ENCODE measurements at places on chromosomes 4 and X.
A peak's percentile ranks its signal among the peaks of the same experiment; 100 is the strongest.

DNA sequence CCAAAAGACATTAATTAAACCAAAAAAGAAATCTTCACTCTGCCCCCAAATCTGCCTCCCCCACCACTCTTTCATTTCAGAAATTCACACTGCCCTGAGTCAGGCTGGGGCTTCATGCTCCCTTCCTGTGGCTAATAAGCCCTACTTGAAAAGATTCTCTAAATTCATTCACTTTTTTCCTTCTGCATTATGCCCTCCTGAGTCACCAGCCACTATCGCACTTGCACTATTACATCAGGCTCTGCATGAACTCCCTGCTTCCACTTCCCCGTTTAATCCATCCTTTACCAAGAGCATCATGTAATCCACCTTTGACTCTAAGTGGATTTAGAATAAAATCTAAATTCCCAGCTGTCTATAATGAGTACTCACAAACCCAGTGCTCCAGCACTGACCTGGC, 295.4 kb upstream of the KLF3 start:
- DNase-seq: peak; percentile 88

DNA sequence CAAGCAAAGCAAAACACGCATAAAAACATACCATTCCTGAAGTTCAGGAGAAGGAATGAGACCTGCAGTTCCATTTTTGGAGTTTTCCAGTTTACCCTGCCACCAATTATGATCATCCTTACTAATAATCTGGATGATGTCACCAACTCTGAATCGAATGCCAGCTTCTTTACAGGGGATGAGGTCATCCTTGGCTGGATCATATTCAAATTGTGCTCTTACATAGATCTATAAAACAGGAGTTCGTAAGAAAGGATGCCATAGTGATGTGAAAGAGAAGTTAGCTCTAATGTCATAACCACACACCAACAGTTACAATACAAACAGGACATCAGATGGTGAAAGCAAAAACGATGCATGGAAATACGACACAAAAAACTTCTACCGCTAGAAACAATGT, 106.5 kb downstream of the NYX start:
- DNase-seq: peak; percentile 36

DNA sequence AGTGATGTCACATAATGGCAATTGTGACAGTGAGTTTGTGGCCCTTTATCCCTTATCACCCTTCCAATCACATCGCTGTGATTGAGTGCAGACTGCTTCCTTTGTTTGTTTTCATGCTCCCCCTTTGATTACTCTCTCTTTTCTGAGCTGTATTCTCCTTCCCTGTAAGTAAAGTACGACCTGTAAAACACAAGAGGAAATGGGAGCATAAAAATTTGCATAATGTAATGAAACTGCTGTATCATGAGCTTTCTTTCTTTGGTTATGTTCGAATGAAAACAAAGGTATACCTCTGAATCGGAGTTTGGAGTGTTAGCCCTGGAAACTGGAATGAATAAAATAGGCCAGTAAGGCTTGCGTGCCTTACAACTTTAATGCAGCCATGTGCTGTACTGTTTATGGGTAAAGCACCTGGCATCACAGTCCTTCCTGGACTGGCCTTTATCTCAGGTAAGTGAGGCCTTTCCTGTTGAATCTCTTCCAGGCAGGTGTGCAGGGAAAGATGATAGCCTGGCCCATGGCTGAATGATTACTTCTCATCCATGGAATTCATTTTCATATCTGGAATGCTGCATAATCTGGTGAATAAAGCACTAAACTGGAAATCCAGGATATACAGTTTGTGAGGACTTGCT, 26.6 kb upstream of the HS3ST1 start:
- DNase-seq: no peak

- DNase-seq: peak; percentile 35
These were observed 322.5 kb downstream of the HS3ST1 start for GRCh38 chr4:11106190-11106589.

GRCh38 chr4:42641161-42641560, 15.7 kb downstream of the ATP8A1 start:
- DNase-seq: no peak

- DNase-seq: no peak
These were observed 158.2 kb downstream of the DEFB131A start for GRCh38 chr4:9602389-9602914.

DNA sequence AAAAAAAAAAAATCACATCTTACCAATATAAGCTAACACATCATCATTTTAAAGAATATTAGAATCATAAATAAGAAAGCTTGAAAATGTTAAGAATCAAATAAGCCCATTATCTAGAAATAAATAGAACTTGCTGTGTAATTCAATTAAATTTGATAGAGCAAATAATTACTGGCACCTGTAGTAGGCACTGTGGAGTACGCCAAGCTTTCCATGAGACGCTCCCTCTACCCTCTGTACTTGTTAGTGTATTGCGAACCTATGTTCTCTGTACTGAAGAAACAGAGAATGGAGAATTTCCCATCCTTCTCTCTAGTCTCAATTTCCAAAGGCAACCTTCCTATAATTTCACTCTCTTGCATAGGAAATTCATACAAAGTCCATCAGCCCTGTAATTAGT, 61.7 kb upstream of the HAND2 start:
- no peak for DNase-seq

GRCh38 chrX:129738466-129739308, at the start of gene XPNPEP2:
Gene XPNPEP2 (plus strand): TSS chrX:129738979. CDS start chrX:129739214, 235 bp downstream.
- DNase-seq: peak; percentile 32

DNA sequence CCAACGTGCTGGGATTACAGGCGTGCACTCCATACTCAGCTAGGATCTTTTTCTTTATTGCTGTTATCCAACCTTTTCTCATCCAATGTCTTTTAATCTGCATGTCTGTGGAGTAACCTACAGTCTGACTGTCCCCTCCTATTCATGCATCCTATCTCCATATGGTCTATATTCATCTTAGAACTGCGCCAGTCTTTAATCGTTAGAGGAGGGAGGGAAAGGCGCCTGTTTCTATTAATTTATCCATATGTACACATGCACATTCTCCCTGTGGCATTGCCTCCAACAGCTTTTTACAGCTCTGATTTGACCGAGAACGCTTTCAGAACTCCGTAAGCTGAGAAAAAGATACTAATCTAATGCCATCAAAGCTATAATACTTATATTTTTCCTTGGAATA, 9.8 kb downstream of the DCTD start:
- DNase-seq: no peak

DNA sequence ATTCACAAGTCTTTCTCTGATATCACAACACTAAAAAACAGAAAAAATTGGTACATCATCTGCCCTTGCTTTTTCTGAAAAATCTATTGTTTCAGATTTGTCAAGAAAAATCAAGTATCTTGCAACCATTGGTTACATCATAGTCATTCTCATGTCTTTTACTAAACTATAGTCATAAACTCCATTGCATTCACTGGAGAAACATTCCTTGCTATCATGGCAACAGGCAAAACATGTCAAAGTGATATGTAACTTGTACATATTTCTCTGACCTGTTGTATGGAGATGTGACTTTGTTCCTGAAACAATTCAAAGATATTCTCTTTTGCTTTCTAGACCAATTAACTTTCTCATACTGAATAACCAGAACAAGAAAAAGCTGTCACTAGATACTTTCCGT, 121.9 kb upstream of the ANK2 start:
- peak; percentile 19 for DNase-seq

- no peak for DNase-seq
These were observed 20.4 kb downstream of the MAML3 start for GRCh38 chr4:140133576-140133975.

Measured in fibroblast of skin of back (primary cell).